Astrocyte of the hippocampus (primary cell): ENCODE measurements at places on chromosomes 12 and 14.

DNA sequence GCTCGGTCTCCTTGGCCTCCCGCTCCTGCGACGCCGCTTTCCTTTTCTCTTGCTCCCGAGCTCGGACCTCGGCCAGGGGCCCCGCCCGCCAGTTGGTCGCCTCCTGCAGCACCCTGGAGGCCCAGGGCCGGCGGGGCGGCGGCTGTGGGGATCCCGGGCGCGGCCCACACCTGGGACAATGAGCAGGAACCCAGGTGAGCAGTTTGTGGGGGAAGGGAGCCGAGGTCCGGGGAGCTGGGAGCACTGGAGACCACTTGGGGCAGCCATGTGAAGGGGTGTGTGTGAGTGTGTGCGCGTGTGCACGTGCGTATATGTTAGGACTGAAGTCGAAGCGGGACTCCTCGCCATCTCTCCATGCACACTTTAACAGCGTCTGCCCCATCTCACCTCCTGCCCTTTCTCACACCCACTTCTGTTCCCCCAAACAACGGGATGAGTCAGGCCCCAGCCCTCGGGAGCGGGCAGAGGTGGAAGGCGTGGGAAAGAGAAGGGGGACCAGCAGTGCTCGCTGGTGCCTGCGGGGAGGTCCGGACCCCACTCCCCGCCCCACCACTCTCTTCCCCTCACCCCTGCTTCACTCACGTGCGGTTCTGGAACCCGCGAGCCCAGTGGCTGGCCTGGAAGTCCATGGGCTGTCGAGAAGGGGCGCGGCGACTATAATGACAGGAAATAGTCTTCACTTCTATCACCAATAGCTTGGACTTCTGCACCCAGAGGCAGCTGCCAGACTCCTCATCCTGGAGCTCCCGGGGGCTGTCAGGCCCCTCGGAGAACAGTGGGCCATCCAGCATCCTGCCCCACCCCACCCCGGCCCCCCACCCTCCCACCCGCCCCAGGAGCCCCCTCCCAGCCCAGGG, 450 bp downstream of the DDN start:
- peak; percentile 33 for DNase-seq

GRCh38 chr14:97524589-97525319, 727.6 kb downstream of the VRK1 start:
- DNase-seq = peak; percentile 12

DNA sequence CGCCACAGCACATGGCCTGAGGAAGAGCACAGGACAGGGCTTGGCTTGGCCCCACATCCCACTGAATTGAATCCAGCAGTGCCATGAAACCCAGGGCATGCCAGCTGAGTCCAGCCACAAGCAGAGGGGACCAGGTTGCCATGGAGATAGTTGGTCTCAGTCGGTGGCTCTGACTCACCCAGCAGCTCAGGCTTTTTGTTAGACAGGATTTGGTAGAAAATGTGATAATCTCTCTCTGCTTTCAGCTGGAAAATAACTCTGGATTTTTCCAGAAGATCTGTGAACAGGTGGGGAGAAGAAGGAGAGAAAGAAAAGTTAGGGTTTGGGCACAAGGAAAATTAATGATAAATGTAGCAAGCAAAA, 4.8 kb downstream of the MYH7 start:
- peak; percentile 77 for DNase-seq

DNA sequence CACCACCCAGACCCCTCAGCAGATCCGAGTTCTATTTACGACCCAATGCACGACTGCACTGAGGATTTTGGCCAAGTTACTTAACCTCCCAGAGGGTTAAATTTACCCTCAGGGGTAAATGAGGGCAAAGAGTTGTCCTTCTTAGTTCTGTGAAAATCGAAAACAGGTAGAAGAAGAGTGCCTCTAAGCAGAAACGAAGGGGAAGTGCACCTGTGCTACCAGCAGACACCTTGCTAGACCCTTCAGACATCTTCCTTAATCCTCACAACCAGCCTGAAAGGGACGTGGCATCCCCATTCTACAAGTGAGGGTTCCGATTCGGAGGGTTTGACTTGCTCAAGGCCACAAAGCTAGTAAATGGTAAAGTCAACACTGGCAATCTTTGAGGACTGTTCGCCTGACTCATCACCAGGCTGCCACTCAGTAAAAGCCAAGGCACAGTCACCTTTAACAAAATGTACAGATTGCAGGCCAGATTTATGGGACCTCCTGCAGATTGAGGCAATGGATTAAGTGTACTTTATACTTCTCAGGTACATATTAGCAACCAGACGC, 1.6 kb downstream of the GSG1 start:
- peak; percentile 51 for DNase-seq
